ENCODE measurements at places on chromosomes 2 and 18. TPM values are rescaled to one million over a fixed set of nuclear protein-coding genes. Genes with fewer than 3 reads are reported as not detected.
A peak's percentile ranks its signal among the peaks of the same experiment; 100 is the strongest.

DNA sequence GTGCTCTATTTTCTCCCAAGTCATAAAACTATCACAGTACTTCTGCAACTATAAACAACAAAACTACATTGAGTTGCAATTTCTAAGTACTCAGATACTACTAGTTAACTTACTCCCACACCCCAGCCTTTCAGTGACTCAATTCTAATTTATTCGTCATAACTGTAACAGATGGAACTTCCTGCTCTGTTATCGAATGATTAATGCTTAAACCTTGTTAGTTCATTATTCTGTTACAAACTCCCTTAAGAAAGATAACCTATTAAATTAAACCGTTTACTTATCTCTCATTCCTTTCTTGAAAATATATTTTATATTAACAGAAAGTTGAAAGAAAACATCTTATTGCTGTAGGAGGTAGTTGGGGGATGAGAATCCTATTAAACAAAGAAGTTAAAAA, 17.0 kb downstream of the TNFAIP6 start:
- DNase-seq: peak; percentile 92

Gene CELF4
- total RNA-seq: not detected

DNA sequence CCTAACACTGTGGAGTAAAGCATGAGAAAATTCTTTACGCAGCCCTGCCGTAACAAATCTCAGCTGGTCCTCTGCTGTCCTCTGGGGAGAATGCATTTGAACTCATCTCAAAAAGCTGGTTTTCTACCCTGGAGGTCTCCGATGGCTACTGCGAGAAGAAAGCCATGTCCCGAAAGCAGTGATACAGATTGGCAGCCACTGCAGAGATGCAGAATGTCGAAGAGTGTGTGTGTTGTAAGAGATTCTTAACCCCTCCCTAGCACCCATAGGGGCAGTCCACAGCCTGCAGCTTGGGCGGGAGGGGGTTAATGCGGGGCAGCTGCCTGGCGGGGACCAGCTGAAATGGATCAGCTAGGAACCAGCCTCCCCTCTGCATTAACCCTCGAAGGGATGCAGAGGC, 235.9 kb downstream of the ZNF516 start:
- DNase-seq: no peak

GRCh38 chr2:3661149-3661660, 3.2 kb downstream of the ALLC start:
- no peak for DNase-seq

GRCh38 chr2:23235292-23235691, 149.7 kb upstream of the KLHL29 start:
- DNase-seq: no peak

DNA sequence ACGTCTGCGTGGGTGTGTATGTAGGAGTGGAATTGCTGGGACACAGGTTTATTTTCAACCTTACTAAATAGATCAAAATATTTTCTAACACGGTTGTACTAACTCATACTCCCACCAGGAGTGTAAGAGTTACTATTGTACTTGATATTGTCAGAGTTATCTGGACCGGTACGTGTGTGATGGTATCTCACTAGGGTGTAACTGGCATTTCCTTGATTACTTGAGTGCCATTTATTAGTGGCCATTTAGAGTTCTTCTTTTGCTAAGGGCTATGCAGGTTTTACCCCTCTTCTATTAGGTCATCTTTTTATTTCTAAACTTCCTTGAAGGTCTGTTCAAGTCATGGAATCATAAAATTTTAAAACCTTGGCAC, 33.5 kb downstream of the CENPO start:
- no peak for DNase-seq

DNA sequence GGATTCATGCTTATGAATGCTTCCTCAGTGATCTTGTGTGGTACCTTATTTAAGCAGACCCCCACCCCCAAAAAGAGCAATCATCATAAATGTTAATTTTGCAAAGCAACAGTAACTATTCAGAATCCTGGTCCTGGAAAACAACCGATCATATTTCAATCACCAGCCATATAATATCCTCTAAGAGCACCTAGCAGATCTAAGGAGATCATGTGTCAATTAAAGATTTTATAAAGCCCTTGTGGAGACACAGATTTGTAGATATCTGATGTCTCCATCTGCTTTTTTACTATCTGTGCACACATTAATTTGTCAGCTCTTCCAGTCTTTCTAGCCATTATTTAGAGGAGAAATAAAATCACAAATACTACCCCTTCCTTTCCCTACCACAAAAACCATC, 423.7 kb downstream of the TGIF1 start:
- DNase-seq: no peak

- peak; percentile 92 for DNase-seq
Observed at GRCh38 chr18:79366177-79367094, 29.3 kb upstream of the NFATC1 start.

GRCh38 chr18:79685281-79685680, 5.7 kb downstream of the CTDP1 start:
- DNase-seq: no peak

- DNase-seq: no peak
Observed at GRCh38 chr2:208541461-208541988, 134.9 kb downstream of the PTH2R start.

Gene ALK
- under 0.01 TPM for total RNA-seq

DNA sequence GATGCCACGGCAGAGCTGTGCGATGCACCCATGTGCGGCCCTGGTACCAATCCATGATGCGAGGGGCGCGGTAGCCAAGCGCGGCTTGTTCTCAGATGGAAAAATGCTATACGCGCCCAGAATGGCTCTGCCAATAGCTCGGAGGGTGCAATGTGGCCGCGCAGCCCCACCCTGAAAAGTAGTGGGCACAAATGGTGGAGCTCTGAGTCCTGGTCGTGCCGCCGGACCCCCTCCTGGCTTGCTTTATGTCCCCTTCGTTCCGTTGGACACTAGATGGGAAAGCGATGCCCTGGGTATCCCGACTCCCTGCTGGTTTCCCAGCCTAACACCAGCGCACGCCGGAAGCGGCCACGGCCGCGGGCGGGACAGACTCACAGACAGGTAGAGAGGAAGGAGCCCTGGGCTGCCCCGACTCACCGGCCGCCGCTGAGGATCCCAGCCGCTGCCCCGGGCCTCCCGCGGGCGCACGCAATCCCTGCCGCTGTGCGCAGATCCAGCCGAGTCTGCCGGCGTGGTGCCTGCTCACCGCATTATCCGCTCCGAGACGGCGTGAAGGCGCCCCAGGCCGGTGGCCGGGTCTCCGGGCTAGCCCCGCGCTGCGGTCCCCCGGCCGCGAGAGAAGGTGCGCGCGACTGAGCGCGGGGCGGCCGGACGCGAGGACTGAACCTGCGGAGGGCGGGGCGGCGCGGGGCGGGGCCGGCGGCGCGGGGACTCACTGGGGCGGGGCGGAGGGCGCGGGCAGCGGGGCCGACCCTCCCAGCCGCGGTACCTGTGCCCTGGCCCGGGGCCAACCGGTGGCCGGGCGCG, at the start of gene CDC42EP3:
Gene CDC42EP3, minus strand, starts transcription at position 634 of the 807 bp plus-strand sequence. CDS start 25,055 bp downstream, outside the sequence.
- DNase-seq: no peak

- DNase-seq: no peak
Observed at GRCh38 chr18:52451256-52451655, 111.3 kb downstream of the DCC start.

Gene CHST9
- not detected for total RNA-seq

- peak; percentile 98 for DNase-seq
Observed at GRCh38 chr18:41954827-41955613, at the start of gene PIK3C3. PIK3C3 (plus strand) TSS chr18:41955234; CDS start chr18:41955292, 58 bp downstream.

Gene TDRD15
- not detected for total RNA-seq

Gene GRHL1
- 0.77 TPM for total RNA-seq

Gene BBS5
- 7.1 TPM for total RNA-seq

Gene SIGLEC15
- total RNA-seq: 0.51 TPM

DNA sequence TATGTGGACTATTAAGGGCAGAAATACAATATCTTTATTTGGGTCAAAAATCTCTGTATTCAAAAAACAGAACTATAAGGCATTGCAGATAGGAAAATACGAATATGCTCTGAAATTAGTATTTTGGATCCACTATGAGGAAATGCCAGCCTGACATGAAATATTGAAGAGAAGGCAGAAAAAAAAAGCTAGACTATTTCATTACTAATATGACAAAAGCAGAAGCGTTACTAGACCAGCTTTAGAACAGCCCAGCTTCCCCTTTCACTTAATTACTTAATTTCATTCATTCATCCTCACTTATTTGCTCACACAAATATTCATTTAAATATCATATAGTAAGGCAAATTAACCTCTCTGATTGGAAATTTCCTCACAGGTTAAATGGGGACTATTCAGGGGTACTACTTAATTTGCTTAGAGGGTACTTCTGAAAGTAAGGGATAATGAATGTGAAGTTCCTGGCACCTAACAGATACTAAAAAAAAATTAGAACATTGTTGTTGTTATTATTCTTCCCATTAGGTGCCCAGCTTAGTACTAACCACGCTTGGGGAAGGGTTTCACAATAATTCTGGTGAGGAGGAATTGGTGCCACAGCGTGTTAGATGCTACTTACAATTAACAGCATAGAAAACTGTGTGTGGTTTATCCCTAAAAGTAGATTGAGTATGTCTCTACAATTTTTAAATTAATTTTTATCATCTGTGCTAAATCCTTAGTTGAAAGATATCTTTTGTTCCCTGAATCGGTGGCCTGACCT, 71.1 kb upstream of the CTLA4 start:
- no peak for DNase-seq

- DNase-seq: no peak
Observed at GRCh38 chr2:153584244-153584643, 105.7 kb upstream of the RPRM start.

GRCh38 chr18:42052122-42052708, 97.2 kb downstream of the PIK3C3 start:
- peak; percentile 17 for DNase-seq

Gene LYPD1
- 0.17 TPM for total RNA-seq

DNA sequence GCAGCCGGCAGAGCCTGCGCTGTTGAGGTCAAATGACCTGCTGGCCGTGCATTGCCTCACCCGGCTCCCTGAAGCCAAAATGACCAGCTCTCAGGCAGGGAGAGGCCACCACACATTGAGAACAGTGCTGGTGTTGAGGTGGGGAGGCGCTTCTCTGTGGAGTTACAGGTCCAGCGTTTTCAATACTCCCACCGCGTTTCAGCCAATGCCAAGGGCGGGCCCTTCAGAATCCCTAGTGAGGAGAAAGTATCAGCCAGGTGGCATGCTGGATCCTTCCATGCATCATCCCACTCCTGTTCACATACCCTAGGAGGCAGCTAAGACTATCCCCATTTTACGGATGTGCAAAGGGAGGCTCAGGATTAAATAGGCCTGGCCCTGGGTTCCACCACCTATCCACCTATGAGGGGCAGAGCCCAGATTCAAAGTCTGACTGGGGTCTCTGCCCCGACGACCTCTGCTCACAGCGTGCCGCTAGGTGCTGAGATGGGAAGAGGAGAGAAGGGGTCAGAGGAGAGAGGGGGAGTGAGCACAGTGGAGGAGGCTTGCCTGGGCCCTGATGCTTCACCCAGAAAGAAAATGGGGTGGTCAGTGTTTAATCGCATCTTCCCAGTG, 137.6 kb upstream of the ID2 start:
- DNase-seq: no peak
